ENCODE measurements at places on chromosomes 6 and 20. TPM values are rescaled to one million over a fixed set of nuclear protein-coding genes. Genes with fewer than 3 reads are reported as not detected.

GRCh38 chr6:131862476-131862875 is 54.7 kb downstream of the ENPP1 start:
- no peaks in the 10 kb centered on the region for H3K27me3 ChIP-seq
- H3K36me3 ChIP-seq, result no peaks in the 10 kb centered on the region
- no peak overlapping the region for H3K27ac ChIP-seq
- DNase-seq, result no peak
- no peak overlapping the region for H3K4me3 ChIP-seq
- no peaks in the 10 kb centered on the region for H3K4me1 ChIP-seq

- H3K27ac ChIP-seq, result no peak within 1 kb of the TSS
- peaks cover 11% of the 10 kb centered on the region for H3K27me3 ChIP-seq
- peaks cover 19% of the 10 kb centered on the region for H3K4me1 ChIP-seq
Measured at GRCh38 chr6:170290296-170291128, at the start of gene DLL1. TSS of gene DLL1 (minus strand) at chr6:170291078. CDS start at chr6:170290139, 939 bp downstream.

DNA sequence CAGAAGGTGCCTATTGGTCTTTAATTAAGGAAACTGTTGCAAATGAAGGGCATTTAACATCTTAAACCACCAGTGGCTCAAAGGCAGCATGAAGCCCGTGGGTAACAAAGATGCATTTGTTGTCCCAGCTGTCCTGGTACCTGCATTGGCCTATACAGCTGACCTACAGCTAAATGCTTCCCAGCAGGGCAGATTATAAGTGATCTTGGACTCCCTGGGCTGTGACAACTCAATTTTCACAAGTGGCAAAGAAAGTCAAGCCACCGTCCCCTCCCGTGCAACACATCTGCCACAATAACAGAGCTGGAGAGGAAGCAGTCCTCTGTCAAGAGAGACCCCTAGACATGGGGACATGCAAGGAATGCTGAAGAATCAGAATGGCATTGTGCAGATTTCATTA is 31.5 kb upstream of the EDN3 start:
- no peaks in the 10 kb centered on the region for H3K4me1 ChIP-seq
- H3K27me3 ChIP-seq, result peaks cover 3% of the 10 kb centered on the region
- no peak overlapping the region for H3K4me3 ChIP-seq
- H3K36me3 ChIP-seq, result no peaks in the 10 kb centered on the region
- H3K27ac ChIP-seq, result no peak overlapping the region

GRCh38 chr6:34358389-34358905 is 34.0 kb downstream of the NUDT3 start:
- H3K36me3 ChIP-seq, result no peaks in the 10 kb centered on the region
- H3K27ac ChIP-seq, result no peak overlapping the region
- no peaks in the 10 kb centered on the region for H3K27me3 ChIP-seq
- no peak for DNase-seq
- no peak overlapping the region for H3K4me3 ChIP-seq

DNA sequence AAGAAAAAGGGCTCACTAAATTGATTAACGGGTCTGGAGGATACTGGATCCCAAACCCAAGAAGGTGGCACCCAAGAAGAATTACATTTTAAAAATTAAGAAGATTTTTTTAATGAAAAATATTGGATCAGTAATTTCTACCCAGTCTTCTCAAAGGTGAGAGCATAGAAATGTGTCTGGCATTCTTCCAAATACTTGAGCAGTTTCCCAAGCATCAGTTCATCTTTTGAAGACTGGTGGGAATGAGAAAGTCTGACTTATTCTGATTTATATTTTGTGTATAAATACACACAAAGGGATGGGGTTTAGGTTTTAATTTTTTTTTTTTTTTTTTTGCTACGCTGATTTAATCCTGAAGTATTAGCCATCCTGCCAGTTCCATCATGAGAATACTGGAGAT is 3.3 kb downstream of the MGME1 start:
- no peaks in the 10 kb centered on the region for H3K4me1 ChIP-seq
- peaks cover 11% of the 10 kb centered on the region for H3K36me3 ChIP-seq
- no peak for DNase-seq

DNA sequence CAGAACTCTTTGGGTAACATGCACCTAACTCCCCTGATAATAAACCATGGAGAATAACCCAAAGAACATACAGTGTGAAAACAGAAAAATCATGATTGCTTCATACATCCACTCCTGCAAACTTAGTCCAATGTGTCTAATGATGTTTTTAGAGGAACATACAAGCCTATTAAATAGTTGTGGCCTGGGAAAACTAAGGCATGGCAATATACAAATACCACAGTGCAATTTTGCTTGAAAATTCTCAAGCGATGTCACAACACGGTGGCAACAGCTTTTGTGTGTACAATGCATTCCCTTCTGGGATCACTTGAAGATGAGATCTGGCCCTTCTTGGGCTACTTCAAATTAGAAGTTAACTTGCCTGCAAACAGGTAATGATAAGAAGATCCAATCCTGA is 16.7 kb downstream of the MAP3K5 start:
- DNase-seq, result no peak
- no peaks in the 10 kb centered on the region for H3K27me3 ChIP-seq
- peaks cover 41% of the 10 kb centered on the region for H3K4me1 ChIP-seq
- peak overlapping the region; percentile 13 for H3K4me3 ChIP-seq

GRCh38 chr6:2477666-2478065 is 232.3 kb upstream of the GMDS start:
- H3K27ac ChIP-seq, result no peak overlapping the region
- H3K4me3 ChIP-seq, result no peak overlapping the region
- H3K4me1 ChIP-seq, result no peaks in the 10 kb centered on the region
- no peaks in the 10 kb centered on the region for H3K27me3 ChIP-seq

DNA sequence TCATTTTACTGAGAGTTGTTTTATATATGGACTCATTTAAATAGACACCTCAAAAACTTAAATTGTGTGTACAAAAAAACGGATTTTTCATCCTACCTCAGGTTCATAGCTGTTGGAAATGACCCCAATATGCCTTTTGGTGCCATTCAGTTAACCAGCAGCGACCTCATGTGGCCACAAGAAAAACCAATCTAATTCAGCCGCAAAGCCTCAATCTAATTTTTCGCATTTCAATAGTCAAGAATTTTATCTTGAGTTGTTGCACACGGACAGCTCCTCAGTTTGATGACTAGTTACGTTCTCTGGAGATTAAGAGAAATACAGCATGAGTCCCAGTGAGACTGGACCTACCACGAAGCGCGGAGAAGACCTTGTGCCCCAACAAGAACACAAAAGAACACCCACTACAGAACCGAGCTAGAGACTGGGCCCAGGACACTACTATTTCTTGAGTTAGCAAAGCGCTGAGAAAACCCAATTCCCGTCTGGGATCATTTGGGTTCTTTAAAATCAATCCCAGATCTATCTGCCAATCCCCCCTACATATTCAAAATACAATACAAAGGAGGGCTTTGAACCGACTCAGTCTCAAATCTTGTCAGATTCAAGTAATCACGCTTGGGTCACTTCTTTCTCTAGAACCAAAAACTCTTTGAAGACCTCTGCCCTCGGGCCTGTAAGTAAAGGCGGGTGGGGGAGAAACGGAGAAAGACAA is 1.1 kb downstream of the TCP11 start:
- peaks cover 3% of the 10 kb centered on the region for H3K4me1 ChIP-seq
- H3K27me3 ChIP-seq, result no peaks in the 10 kb centered on the region
- DNase-seq, result peak; percentile 32

GRCh38 chr20:47770935-47771334 is 14.3 kb downstream of the SULF2 start:
- no peak overlapping the region for H3K4me3 ChIP-seq
- H3K4me1 ChIP-seq, result peaks cover 5% of the 10 kb centered on the region
- H3K27ac ChIP-seq, result no peak overlapping the region
- DNase-seq, result no peak
- H3K36me3 ChIP-seq, result no peaks in the 10 kb centered on the region

DNA sequence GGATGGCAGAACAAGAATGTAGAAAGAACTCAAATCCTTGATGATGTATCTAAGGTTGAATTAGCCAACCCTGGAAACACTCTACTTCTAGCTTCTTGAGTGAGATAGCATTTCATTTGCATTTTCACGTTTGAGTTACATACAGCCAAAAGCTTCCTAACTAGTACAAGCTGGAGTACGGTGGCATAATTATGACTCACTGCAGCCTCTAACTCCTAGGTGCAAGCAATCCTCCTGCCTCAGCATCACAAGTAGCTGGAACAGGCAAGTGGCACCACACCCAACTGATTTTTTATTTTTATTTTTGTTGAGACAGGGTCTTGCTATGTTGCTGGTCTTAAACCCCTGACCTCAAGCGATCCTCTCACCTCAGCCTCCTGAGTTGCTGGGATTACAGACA is 36.5 kb upstream of the STK35 start:
- H3K27me3 ChIP-seq, result no peaks in the 10 kb centered on the region
- no peak for DNase-seq
- H3K36me3 ChIP-seq, result no peaks in the 10 kb centered on the region
- H3K4me3 ChIP-seq, result no peak overlapping the region

The HAO1 gene
- total RNA-seq, result not detected

The GSTA3 gene
- not detected for total RNA-seq

The SRC gene
- 71.3 TPM for total RNA-seq

The ANKRD6 gene
- 0.93 TPM for total RNA-seq

The RIN2 gene
- 8.5 TPM for total RNA-seq

The TGM3 gene
- not detected for total RNA-seq

The DDX39B gene
- 345 TPM for total RNA-seq
